ENCODE measurements at places on chromosomes 1 and 21. TPM values are rescaled to one million over a fixed set of nuclear protein-coding genes. Genes with fewer than 3 reads are reported as not detected.

SMCP gene
- not detected for total RNA-seq

IGFN1 gene
- 0.82 TPM for total RNA-seq

AVPR1B gene
- total RNA-seq = not detected

ZFYVE9 gene
- 9.0 TPM for total RNA-seq

TINAGL1 gene
- total RNA-seq = 0.76 TPM

FOXD2 gene
- total RNA-seq = 0.54 TPM

JTB gene
- total RNA-seq = 147 TPM

AKR7A2 gene
- total RNA-seq = 49.1 TPM

F13B gene
- not detected for total RNA-seq

AADACL3 gene
- total RNA-seq = not detected

GJA9 gene
- total RNA-seq = not detected

SLC5A3 gene
- 2.9 TPM for total RNA-seq

CD52 gene
- not detected for total RNA-seq

SYT11 gene
- 1.3 TPM for total RNA-seq

CYP2J2 gene
- total RNA-seq = not detected

KLHDC7A gene
- total RNA-seq = 2.3 TPM

RGS13 gene
- total RNA-seq = not detected

ZNF697 gene
- 1.8 TPM for total RNA-seq

LGR6 gene
- total RNA-seq = 0.62 TPM

TMEM82 gene
- total RNA-seq = not detected

SLC22A15 gene
- total RNA-seq = 0.74 TPM
